ENCODE measurements at places on chromosomes 7 and 10.

- no peak for DNase-seq
Measured at GRCh38 chr10:31864834-31865518, 63.7 kb downstream of the ARHGAP12 start.

DNA sequence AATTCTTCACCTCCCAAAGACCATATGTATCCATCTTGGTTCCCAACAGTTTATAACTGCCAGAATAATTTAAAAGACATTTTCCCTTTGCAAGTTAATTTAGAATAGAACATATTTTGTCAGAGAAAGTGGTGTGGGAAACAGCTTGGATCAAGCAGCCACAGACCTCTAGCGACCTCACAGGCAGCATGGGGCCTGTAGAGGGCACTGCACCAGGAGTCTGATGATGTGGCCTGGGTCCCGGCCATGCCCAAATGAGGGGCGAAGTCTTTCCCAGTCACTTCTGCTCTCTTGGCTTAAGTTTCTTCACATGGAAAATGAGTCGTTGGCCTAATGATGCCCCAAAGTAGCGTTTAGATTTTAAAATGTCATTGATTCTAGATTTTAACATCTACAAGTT lies 243.2 kb downstream of the SDK1 start:
- no peak for DNase-seq

GRCh38 chr10:129491123-129491734 lies 24.2 kb downstream of the MGMT start:
- DNase-seq = no peak

DNA sequence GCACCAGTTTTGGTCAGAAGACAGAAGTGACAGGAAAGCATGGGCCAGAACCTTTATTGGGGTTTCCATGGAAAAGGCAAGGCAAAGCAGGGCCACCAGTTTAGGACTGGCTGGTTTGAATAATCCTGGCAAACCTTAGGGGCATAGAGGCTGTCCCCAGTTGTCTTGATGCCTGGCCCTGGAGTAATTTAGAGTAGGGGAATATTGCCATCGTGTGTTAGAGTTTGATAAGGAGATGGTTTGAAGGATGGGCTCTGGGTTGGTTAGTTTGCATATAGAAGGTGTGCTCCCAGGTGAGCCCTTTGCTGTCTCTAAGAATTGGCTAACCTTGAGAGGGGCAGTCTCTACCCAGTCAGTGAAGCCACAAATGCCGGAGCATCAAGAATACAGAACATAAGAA lies 79.6 kb downstream of the ZNF777 start:
- DNase-seq = no peak

DNA sequence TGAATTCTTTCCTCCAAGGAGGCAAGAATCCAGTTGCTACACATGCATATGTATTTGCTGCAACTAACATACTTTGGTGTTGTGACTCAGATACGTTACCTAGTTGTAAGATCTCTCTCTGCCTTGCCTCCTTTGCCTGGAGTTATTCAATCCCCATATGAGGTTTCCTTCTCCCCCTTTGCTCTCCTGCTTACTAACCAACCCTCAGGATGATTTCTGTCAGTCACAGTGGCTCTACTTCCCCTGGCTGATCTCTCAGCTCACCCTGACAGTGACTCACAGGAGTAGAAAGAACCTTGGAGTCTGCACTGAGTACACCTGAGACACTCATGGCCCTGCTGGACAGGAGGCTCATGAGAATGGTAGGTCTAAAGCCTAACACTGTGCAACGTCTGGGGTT lies 92.0 kb downstream of the TMEM106B start:
- DNase-seq = no peak

- no peak for DNase-seq
Measured at GRCh38 chr10:113854761-113855588, 514 bp downstream of the NHLRC2 start.

DNA sequence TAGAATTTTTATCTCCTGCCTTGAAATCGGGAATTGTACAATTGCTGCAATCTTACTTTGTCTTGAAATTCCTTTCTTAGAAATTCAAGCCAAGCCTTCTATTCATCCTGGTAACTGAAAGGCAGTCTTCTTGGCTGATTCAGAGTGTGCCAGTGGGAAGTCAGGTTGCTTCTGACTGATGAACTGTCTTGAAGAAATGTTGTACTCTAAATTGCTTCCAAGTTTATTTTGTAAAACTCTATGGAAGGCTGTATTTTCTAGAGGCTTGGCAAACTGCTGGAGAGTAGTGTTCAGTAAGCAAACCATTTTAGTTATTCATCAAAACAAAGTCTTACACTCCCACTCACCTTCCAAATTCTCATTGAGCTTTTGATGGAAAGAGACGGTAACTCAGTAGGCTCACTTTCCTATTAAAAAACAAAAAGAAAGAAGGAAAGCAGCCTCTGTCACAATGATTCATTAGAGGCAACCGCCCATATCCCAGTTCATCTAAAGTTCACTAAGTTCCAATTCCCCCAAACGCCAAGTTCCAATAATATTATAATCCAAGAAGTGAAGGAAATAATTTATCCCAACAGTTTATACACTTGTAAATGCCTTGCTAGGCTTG lies 187.9 kb upstream of the MALRD1 start:
- no peak for DNase-seq

GRCh38 chr7:51012569-51013217 lies 230.0 kb upstream of the GRB10 start:
- DNase-seq = no peak

- no peak for DNase-seq
Measured at GRCh38 chr7:40516376-40516775, 381.6 kb downstream of the SUGCT start.

GRCh38 chr10:26792758-26793495 lies 67.8 kb downstream of the ABI1 start:
- no peak for DNase-seq

DNA sequence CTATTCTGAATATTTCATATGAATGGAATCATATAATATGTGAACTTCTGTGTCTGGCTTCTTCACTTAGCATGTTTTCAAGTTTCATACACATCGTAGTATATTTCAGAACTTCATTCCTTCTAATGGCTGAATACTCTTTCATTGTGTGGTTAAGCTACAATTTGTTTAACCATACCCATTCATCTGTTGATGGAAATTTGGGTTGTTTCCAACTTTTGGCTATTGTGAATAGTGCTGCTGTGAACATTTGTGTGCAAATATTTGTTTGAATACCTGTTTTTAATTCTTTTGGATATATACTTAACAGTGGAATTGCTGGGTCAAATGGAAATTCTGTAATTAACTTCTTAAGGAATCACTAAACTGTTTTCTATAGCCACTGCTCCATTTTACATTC lies 86.0 kb upstream of the MDFIC start:
- DNase-seq = no peak

DNA sequence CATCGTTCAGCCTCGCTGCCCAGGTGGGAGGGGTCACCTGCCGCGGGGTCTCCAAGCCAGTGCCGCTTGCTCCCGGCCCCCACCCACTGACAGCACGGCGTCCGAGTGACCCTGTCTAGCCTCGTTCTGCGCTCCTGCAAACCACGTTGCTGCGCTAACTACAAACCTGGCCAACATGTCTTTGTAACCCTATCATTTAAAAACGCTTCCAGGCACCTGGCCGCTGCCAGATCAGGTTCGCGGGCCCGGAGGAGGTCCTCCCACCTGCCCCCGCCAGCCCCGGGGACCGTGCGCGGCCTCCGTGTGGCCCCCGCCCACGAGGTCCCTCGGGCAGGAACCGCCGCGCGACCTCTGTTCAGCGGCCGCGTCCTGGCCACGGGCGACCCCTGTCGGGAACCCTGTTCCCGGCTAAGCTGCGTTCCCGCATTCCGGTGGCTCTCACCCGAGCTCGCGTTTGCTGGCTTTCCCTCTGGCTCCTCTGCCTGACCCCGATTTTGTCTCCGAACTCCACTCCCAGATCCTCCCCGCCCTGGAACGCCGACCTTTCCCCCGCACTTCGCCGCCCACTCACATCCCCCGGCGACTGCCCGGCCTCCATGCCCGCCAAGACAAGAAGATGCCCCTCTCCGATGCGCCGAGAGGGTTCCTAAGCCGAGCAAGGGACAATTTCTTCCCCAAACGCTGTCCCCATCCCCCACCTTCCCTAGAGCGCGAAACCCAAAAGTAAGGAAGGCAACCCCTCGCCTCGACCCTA lies 2.4 kb downstream of the SFMBT2 start:
- DNase-seq = no peak

GRCh38 chr7:105098863-105099515 lies 85.0 kb downstream of the KMT2E start:
- no peak for DNase-seq

DNA sequence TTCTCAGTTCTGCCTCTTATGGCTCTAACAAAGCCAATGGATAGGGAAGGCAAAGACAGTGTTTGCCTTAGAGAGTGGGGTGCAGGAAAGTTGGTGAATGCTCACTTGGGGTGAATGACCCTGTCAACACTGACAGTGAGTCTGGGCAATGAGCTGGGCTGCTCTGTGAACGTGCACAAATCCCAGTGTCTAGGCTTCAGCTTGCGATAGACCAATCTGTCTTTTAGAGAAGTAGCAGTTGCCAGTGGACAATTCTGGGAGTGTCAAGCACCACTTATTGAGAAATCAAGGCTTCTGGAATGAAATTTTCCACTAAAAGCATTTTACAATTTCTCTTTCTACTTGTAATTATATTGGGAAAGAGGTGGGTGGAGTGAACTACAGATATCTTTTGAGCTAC lies 141.4 kb downstream of the HERPUD2 start:
- no peak for DNase-seq
